Naive B cell (primary cell): ENCODE measurements at places on chromosomes 6 and 20. TPM values are rescaled to one million over a fixed set of nuclear protein-coding genes. Genes with fewer than 3 reads are reported as not detected.

SPDEF gene
- not detected for polyA plus RNA-seq

DNA sequence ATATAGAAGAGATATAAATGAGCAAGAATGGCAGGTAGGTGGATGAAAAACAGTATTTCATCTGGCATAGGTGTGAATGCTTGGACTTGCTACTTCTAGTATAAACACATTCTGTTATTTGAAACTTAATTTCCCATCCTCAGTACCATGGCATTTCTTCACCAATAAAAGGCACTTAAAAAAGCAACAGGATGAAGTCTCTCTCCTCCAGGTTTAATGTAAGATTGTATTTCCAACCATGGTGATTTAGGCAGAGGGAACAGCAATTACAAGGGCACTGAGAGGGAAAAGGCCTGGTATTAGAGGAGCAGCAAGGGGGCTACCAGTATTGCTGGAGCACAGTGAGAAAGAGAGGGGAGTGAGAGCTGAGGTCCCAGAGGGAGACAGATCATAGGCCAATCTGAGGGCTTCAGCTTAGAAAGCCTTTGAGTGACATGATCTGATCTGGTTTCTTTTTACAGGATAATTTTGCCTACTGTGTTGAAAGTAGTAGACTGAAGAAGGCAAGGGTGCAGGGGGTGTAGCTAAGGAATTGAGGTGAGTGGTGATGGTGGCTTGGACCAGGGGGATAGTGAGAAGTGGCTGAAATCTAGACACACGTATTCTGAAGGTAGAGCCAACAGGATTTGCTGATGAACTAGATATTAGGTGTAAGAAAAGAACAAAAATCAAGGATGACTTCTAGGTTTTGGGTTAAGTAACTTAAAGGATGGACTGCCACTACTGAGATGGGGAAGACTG is 67.8 kb upstream of the SMIM29 start:
- no peak for DNase-seq

SLC17A4 gene
- polyA plus RNA-seq, result not detected

GRCh38 chr6:166588691-166589336 is 2.3 kb upstream of the RAMACL start:
- DNase-seq, result peak; percentile 19

SOBP gene
- polyA plus RNA-seq, result 4.3 TPM

DNA sequence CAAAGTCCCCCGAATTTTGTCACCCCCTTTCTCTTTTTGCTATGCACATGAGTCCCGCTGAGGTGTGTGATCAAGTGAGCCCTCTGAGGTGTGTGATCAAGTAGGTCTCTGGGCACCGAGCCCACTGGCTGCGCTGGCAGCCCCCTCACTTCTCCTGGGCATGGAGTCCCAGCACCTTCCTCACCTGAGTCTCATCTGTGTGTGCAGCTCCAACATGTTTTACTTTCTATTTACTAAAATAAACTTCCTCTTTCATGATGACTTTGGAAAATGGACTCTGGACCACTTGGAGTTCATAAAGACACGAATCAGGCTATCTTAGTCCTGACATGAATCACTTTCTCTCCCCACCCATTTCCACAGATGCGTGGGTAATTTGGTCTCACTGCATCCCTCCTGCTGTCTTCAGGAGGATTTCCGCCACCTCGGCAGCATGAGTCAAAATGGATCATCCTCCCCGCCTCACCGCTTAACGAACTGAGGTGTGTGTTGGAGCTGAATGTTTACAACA is 39.8 kb downstream of the PRDM1 start:
- no peak for DNase-seq

FAM217A gene
- polyA plus RNA-seq, result not detected

NINL gene
- polyA plus RNA-seq, result 0.40 TPM

TBX18 gene
- polyA plus RNA-seq, result not detected

- no peak for DNase-seq
Measured at GRCh38 chr6:170180671-170181337, 110.1 kb downstream of the DLL1 start.

DNA sequence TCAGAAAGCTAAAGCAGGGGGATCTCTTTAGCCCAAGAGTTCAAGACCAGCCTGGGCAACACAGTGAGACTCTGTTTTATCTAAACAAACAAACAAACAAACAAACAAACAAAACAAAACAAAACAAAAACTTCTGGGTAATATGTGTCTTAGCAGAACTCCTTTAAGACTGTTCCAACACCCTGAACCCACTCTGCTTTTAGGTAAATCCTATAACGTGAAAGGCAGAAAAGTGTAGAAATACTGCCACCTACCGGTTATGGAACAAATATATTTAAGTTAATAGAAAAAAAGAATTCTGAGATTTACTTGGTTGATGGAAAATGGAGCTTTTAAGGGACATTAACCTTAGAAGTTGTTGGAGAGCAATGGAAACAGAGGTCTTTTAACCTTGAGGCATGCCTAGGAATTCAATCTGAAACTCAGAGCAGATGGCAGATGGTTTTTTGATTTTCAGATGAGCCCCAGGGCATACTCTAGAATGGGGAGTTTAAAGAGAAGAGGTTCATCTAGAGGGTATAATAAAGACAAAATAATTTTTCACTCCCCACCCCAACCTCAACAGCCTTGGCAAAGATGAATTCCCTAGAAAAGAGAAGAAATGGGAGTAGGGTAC is 38.5 kb downstream of the SOD2 start:
- peak; percentile 35 for DNase-seq

BMP7 gene
- polyA plus RNA-seq, result not detected

DNA sequence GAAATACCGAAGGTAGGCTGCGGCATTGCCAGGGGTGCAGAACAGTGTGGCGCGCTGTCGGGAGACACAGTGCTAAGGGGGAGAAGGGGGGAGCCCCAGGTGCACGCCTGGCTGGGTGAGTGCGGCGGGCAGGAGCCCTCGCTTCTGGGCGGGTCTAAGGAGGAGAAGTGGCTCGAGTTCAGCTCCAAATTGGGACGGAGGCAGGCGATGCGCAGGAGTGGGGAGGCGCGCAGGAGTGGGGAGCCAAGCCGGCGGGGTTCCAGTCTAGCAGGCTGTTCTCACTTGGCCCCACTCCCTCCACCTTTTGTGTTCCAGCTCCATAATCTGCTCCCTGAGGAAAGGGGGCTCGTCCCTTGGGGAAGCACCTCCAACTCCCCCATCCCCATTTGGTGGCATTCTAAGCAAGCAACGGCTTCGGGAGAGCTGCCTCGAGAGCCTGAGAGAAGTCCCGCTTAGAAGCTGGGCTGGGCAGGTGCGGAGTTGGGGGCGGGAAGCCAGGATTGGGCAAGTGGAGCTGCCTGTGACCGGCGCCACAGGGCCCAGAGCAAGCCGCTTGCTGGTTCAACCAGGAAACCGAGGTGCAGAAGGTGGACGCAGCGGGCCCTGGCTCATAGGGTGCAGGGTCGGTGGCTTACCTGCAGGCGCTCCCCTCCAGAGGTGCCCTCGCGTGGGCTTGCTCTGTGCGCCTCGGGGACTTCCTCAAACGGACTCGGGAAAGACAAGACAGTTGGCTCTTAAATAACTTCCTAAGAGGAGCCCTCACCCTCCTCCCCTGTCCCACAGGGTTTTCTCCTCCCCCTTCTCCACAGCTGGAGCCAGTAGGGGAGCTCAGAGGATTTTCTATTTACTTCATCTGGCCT is at the start of gene F13A1:
Gene F13A1 (minus strand): TSS at position 711 of the 860 bp plus-strand sequence. CDS start 1,998 bp downstream, outside the sequence.
- DNase-seq, result peak; percentile 46

PCSK2 gene
- not detected for polyA plus RNA-seq

GSTA5 gene
- polyA plus RNA-seq, result not detected

DNA sequence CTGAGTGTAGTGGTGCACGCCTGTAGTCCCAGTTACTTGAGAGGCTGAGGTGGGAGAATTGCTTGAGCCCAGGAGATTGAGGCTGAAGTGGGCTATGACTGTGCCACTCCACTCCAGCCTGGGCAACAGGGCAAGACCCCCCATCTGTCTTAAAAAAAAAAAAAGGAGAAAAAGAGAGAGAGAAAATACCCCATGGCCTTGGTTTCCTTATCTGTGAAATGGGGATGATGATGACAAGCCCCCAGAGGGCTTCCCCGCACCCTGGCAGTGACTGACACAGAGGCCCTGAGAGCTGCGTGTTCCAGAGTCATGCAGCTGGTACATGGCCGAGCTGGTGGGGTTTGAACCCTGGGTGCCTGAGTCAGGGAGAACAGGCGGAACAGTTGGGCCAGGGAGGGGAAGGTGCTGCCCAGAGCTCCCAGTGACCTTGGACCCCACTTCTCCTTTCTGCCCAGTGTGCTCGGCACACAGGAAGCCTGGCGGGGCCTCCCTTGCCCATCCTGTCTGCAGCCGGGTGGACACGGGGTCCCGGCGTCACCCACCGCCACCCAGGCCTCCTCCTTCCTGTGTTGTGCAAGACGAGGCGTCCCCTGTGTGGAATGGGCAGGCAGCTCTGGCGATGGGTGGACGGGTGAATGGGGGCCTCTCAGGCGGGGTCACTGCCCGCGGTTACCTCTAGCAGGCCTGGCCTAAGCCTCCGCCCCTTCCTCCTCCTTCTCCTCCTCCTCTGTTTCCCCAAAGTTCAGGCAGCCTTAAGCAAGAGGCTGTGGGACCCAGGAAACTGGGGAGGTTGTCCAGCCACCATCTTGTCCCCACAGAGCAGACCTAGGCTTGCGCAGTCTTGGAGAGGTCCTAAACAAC is 84.2 kb downstream of the CEBPB start:
- DNase-seq, result no peak

DNA sequence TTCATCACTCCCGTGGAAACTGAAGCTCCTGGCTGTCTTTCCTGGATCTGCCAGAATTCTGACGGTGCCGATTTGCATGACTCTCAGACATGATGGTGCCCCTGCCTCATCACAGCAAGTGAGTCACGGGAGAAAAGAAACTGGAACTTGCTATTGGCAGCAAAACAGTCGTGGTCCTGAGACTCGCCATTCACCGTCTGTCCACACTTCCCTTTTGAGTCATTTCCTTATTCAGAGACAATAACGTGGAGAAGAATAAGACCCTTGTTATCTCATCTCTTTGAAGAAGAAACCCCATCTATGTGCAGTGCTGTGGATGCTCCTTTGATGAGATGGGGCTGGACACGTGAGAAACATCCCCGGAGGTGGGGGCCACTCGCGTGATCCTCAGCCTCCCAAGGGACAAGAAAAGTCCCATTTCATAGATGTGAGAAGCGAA is 4.2 kb downstream of the GPR31 start:
- DNase-seq, result peak; percentile 28

DNA sequence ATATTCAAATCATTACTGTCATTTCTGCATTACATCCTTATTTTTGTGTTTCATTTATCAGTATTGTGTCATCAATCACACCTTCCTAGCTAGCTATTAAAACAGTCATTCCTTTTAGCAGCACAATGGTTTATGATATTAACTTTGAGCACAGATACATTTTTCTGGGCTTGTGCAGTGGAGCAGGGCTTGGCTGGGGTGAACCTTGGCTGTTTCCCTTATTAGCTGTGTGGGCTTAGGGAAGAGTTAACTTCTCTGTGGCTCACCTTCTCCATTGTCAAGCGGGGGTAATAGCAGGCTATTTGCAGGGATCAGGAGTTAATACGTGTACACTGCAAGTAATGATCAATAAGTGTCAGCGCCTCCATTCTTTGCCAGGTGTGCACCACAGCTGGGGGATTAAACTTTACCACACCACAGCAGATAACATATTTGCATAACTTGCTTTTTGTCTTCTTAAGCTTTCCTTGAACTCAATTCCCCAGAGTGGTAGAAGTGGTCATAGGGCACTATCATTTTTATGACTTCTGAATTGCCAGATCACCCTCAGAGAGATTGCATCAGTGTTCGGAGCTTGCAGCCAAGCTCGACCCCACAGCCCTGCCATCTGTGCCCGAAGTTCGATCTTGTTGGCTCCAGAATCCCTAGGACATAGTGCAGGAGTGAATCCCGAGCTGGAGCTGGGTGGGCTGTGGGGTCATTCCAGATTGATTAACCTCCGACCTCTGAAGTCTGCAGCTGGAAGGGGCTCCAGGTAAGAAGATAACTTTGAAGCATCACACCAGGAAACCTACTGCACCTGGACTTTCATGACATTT is 1.5 kb upstream of the PYGB start:
- DNase-seq, result no peak

GRCh38 chr6:168155193-168155592 is 76.2 kb upstream of the FRMD1 start:
- no peak for DNase-seq

PACSIN1 gene
- not detected for polyA plus RNA-seq

DNA sequence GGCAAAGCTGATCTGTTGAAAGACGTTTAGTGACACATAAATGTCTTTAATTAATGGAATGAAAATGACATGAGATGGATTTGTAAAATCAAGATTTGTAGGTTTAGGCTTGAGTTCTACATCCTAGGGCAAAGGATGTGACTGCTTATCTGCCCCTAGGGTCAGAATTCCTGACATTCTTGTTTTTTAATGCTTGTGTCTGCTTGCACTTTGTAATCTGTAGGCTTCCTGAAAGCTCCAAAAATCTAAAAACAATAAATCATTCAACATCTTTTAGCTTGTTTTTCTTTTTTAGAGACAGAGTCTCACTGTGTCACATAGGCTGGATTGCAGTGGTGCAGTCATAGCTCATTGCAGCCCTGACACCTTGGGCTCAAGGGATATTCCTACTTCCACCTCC is 107.9 kb upstream of the MLIP start:
- DNase-seq, result no peak

DNA sequence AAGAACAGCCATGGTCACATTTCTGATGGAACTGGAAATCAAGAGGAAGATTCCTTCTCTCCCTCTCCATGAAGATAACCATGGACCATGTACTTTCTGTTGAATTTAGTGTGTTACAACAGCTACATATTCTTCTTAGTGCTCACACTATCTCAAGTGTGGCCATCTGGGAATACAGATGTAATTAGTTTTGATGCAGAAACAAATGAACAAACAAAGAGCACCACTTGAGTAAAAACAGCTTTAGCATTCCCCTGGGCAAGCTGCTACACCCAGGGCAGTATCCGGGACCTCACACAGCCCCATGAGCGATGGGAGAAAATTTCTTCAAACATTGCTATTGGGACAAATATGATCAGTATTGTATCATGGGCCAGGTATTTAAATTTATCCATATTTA is 75.2 kb downstream of the RAMACL start:
- no peak for DNase-seq

DNA sequence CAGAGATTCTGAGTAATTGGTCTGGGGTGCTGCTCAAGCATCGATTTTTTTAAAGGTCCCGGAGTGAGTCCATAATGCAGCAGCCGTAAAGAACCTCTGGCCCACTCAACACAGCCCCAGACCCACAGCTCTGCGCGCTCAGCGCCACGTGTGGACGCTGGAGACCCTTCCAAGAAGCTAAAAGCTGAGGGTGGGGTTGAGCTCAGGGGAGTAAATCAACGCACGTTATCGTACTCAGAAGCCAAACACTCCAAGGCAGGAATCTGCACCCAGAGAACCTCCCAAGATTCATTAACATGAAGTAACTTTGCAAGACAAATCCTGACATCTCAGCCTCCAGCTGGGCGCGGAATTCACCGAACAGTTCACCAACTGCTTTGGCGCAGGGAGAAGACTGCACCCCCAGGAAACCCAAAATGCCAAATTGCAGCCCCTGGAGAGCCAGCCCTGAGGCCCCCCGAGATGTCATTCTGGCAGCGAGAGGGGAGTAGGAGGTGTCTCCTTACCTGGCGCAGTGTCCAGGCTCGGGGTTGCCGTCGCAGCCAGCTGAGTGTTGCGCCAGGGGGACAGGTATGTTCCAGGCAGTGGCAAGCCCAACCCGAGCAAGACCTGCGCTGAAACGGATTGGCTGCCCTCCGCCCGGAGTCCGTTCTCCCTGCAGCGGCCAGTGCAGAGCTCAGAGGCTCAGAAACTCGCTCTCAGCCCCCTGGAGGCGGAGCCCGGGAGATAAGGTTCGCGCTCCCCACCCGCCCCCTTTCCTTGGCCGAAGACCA is at the start of gene COL21A1:
Gene COL21A1 (minus strand): TSS at position 700 of the 773 bp plus-strand sequence. CDS start 64,962 bp downstream, outside the sequence.
- DNase-seq, result no peak

GRCh38 chr6:39508515-39508914 is 186.0 kb upstream of the KCNK16 start:
- DNase-seq, result no peak

GRCh38 chr6:162965366-162965765 is 237.6 kb downstream of the PACRG start:
- DNase-seq, result no peak

KCNK16 gene
- not detected for polyA plus RNA-seq

MAPK14 gene
- polyA plus RNA-seq, result 51.7 TPM
